HepG2 (cell line): ENCODE measurements at places on chromosomes 13 and 19. TPM values are rescaled to one million over a fixed set of nuclear protein-coding genes. Genes with fewer than 3 reads are reported as not detected.

The IZUMO2 gene
- polyA plus RNA-seq: not detected in 2 replicates

- H3K27me3 ChIP-seq: no peaks in the 10 kb centered on the region
- H3K4me3 ChIP-seq: peak overlapping the region; percentile 59; the same call in 1 of the 2 replicates
- peaks cover 55% of the 10 kb centered on the region for H3K4me1 ChIP-seq
- H3K36me3 ChIP-seq: no peaks in the 10 kb centered on the region
- H3K27ac ChIP-seq: peak overlapping the region; percentile 88
Observed at GRCh38 chr19:739998-740715, 10.8 kb upstream of the MISP start.

- H3K27ac ChIP-seq: no peak overlapping the region
- peaks cover 47% of the 10 kb centered on the region for H3K4me1 ChIP-seq
- no peak overlapping the region for H3K4me3 ChIP-seq
- peaks cover 14% of the 10 kb centered on the region; the same call in 2 of the 3 replicates for H3K27me3 ChIP-seq
- peak; percentile 60 for DNase-seq
Observed at GRCh38 chr19:6528544-6529121, 2.2 kb upstream of the TNFSF9 start.

DNA sequence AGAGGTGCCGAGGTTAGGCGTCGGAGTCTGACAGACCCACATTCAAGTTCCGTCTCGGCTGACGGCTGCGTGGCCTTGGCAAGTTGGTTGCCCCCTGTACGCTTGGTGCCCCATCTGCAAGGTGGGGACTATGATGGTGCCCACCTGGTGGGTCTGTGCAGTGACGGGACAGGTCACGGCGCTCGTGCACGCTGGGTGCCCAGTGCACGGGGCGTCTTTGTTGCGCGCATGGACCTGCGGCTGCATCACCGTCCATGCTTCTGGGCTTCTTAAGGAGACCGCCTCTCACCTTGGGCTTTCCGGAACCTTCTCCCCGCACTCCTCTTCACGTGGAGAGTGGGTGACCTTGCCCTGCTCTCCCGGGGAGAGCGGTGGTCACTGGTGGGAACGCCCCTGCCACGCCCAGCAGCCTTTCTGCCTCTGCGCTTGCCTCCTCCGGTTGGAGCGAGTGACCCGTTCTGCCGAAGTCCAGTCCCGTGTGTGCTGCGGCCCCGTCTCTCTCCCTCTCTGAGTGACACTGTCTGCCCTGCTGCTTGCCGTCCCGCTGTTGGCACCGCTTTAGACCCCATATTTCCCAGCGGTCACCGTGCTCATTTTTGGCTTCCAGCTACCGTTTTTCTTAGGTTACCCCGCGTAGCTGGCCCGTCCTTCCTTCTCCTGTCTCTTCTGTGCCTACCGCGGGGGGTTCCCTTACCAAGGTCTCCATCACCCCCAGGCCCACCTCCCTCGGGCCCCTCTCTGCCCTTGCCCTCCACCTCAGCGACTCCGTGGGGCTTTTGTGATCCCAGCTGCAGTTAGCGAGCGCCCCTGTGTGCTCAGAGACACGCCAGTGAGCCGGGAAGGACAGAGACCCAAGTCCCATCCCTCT, 6.4 kb downstream of the ATP11A start:
- no peak overlapping the region for H3K4me3 ChIP-seq
- peaks cover 13% of the 10 kb centered on the region for H3K36me3 ChIP-seq
- no peaks in the 10 kb centered on the region for H3K27me3 ChIP-seq

GRCh38 chr19:31424861-31425620, 75.8 kb upstream of the TSHZ3 start:
- H3K4me1 ChIP-seq: no peaks in the 10 kb centered on the region
- DNase-seq: no peak
- no peaks in the 10 kb centered on the region for H3K27me3 ChIP-seq
- no peak overlapping the region for H3K27ac ChIP-seq
- no peak overlapping the region for H3K4me3 ChIP-seq

GRCh38 chr13:62142048-62142447, 726.4 kb upstream of the PCDH20 start:
- no peaks in the 10 kb centered on the region for H3K4me1 ChIP-seq
- no peak overlapping the region for H3K27ac ChIP-seq
- H3K4me3 ChIP-seq: no peak overlapping the region
- no peaks in the 10 kb centered on the region for H3K27me3 ChIP-seq

The ZNF610 gene
- 0.32 and 0.47 TPM in 2 replicates for polyA plus RNA-seq

DNA sequence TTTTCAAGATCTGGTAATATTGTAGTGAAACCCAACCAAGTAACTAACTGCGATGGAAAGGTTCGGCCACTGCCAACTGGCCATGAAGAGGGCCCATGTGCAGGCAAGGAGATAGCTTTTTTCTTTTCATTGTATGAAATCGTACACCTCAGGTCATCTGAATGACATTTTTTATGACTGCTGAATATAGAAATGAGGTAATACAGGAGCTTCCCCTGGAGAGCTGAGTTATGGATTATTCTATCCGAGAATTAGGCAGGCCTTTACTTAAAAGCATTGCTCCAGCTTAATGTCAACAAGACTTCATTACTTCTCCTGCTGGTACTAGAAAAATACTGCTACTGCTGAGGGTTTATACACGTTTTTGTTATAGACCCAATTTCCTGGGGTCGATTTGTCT, 1215.6 kb downstream of the EFNB2 start:
- H3K27ac ChIP-seq: no peak overlapping the region
- DNase-seq: no peak
- H3K4me3 ChIP-seq: no peak overlapping the region
- no peaks in the 10 kb centered on the region for H3K36me3 ChIP-seq
- no peaks in the 10 kb centered on the region; the same call in 1 of the 2 replicates for H3K27me3 ChIP-seq

- peaks cover 29% of the 10 kb centered on the region for H3K4me1 ChIP-seq
- no peaks in the 10 kb centered on the region for H3K27me3 ChIP-seq
- no peak overlapping the region for H3K4me3 ChIP-seq
- H3K27ac ChIP-seq: no peak overlapping the region
- H3K36me3 ChIP-seq: no peaks in the 10 kb centered on the region; the same call in 1 of the 2 replicates
- DNase-seq: no peak
Observed at GRCh38 chr19:37986048-37986750, 79.2 kb downstream of the SIPA1L3 start.

- H3K4me1 ChIP-seq: peaks cover 59% of the 10 kb centered on the region
- no peak for DNase-seq
- H3K4me3 ChIP-seq: no peak overlapping the region
- H3K27ac ChIP-seq: peak overlapping the region; percentile 20
Observed at GRCh38 chr19:46913852-46914430, 53.1 kb downstream of the ARHGAP35 start.

DNA sequence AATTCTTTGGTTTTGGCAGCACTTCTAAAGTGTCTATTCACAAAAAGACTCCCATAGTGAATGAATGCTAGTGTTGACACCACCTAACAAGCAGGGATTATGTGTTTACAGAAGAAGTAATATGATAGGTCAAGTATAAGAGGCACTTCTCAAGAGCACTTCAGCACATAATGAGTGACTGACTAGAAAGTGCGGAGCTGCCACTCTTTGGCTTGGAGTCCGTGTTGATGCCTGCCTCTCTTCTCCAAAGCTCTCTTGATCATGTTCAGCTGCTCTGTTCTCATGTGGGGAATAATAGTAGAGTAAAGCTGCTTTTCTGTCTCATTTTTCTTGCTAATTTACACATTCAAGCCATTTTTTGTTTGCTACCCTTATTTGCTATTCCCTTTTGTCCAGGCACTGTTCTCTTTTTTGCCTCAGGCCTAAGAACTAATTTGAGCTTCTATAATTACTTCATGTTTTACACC, 22.7 kb upstream of the MAB21L1 start:
- DNase-seq: no peak
- no peak overlapping the region for H3K4me3 ChIP-seq
- H3K27me3 ChIP-seq: no peaks in the 10 kb centered on the region
- no peaks in the 10 kb centered on the region for H3K4me1 ChIP-seq
- no peaks in the 10 kb centered on the region for H3K36me3 ChIP-seq
- H3K27ac ChIP-seq: no peak overlapping the region

The RFPL4AL1 gene
- not detected in 2 replicates for polyA plus RNA-seq

DNA sequence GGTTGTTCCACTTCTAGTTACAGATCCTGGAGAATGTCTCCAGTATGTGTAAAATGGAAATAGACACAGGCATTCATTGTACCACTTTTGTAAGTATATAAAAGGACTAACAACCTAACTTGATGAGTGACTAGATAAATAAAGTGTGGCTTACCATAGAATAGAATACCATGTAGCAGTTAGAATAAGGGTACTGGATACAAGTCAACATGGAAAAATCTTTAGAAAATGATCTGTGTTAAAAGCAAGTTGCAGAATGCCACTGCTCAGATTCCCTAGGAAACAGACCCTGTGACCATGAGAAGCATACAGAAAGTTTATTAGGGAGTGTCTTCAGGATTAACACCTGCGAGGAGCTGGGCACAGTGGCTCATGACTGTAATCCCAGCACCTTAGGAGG, 25.9 kb upstream of the RNASEH2B start:
- no peak overlapping the region for H3K27ac ChIP-seq
- H3K27me3 ChIP-seq: no peaks in the 10 kb centered on the region
- H3K36me3 ChIP-seq: no peaks in the 10 kb centered on the region
- no peaks in the 10 kb centered on the region for H3K4me1 ChIP-seq

DNA sequence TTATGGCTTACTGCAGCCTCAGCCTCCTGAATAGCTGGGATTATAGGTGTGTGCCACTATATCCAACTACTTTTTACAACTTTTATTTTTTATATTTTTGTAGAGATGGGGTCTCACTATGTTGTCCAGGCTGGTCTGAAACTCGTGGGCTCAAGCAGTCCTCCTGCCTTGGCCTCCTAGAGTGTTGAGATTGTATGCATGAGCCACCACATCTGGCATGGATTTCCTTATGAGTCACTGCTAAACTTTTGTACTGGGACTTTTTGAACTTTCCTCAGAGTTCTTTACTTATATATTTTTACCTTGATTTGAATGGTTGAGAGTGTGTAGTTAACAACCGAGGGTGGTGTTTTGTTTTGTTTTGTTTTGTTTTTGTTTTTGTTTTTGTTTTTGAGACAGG, 33.4 kb downstream of the DNAJC3 start:
- peaks cover 1% of the 10 kb centered on the region; the same call in 1 of the 2 replicates for H3K36me3 ChIP-seq
- H3K4me3 ChIP-seq: no peak overlapping the region
- no peaks in the 10 kb centered on the region for H3K27me3 ChIP-seq
- DNase-seq: no peak

The MEDAG gene
- not detected in 2 replicates for polyA plus RNA-seq

The CHST8 gene
- polyA plus RNA-seq: not detected in 2 replicates

DNA sequence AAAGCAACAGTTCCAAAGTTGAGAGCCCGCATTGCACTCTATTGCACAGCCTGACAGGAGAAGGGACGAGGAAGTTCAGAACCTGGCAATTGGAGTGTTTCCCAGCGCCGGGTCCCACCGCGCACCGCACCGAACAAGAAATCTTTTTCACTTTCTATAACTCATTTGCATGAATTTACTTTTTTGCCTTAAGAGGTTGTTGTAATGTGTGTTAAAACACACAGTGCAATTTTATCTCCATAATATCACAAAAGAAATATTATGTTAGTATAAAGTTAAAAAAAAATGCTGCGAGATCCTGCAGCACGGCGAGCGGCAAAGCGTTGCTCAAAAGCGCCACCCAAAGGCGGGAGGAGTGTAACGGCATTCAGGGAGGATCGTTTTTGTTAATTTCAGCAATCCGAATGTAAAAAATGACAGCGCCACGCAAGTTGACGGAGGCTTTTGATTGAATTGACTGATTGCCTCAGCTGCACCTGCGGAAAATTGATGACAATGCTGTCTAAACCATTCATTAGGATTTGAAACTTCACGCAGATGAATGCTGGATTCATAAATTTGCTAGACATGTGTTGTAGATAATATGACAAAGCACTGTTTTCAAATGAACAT, 303.6 kb upstream of the ZNF507 start:
- no peak overlapping the region for H3K27ac ChIP-seq
- no peaks in the 10 kb centered on the region; the same call in 2 of the 3 replicates for H3K27me3 ChIP-seq
- no peak overlapping the region for H3K4me3 ChIP-seq
- no peaks in the 10 kb centered on the region for H3K4me1 ChIP-seq

GRCh38 chr13:29621841-29622240, 26.4 kb upstream of the SLC7A1 start:
- no peak for DNase-seq
- no peak overlapping the region for H3K27ac ChIP-seq
- H3K4me1 ChIP-seq: no peaks in the 10 kb centered on the region
- no peaks in the 10 kb centered on the region for H3K36me3 ChIP-seq

- peak overlapping the region; percentile 98 for H3K4me3 ChIP-seq
- peak overlapping the region; percentile 86 for H3K27ac ChIP-seq
- DNase-seq: no peak
- H3K27me3 ChIP-seq: no peaks in the 10 kb centered on the region; the same call in 2 of the 3 replicates
- H3K4me1 ChIP-seq: peaks cover 51% of the 10 kb centered on the region
- H3K36me3 ChIP-seq: 0 out of 3 replicates have a peak, but pooled peaks cover 3% of the 10 kb centered on the region
Observed at GRCh38 chr19:39407410-39407659, 688 bp downstream of the ZFP36 start.

The KRTDAP gene
- 0.67 and 1.5 TPM in 2 replicates for polyA plus RNA-seq

- H3K4me1 ChIP-seq: no peaks in the 10 kb centered on the region
- DNase-seq: no peak
- no peak overlapping the region for H3K27ac ChIP-seq
- no peaks in the 10 kb centered on the region for H3K27me3 ChIP-seq
- H3K36me3 ChIP-seq: no peaks in the 10 kb centered on the region
Observed at GRCh38 chr13:68176475-68176874, 946.3 kb upstream of the PCDH9 start.

DNA sequence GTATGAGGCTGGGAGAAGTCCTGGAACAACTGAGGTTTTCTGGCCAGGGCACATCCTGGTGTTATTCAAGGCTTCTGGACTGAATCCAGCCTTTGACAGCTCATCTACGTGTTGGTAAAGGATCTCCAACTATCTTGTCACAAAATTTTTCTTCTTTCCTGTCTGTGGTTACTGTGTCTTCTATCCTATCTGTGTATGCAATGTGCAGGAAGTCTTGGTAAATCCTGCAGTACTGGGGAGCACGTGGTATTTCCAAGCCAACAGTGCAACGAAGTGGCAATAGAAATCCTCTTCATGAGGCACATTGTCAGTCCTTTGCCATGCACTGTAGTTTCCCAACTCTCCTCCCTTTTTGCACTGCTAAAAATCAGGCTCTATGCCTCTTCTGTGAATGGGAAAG, 86.7 kb downstream of the ZNF100 start:
- H3K27ac ChIP-seq: no peak overlapping the region
- H3K36me3 ChIP-seq: no peaks in the 10 kb centered on the region
- H3K4me1 ChIP-seq: no peaks in the 10 kb centered on the region
- H3K4me3 ChIP-seq: no peak overlapping the region

DNA sequence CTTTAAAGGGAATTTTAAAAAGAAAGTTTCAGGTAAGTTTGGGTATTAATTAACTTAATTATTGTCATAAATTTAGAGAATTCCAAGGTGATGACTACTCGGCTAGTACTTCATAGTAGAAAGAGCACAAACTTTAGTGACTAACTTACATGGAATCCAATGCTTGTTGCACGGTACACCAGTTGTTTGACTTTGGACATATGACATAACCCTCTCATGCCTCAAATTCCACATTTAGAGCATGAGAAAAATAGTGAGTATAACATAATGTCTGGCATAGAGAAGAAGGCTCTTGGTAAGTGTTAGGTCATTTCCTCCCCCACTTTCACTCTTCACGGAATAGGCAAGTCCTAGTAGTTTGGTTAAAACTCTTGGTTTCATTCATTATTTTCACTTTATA, 1249.4 kb upstream of the SLC10A2 start:
- H3K36me3 ChIP-seq: no peaks in the 10 kb centered on the region
- H3K27ac ChIP-seq: no peak overlapping the region
- H3K4me1 ChIP-seq: no peaks in the 10 kb centered on the region
- H3K27me3 ChIP-seq: no peaks in the 10 kb centered on the region

- no peaks in the 10 kb centered on the region for H3K36me3 ChIP-seq
- H3K27ac ChIP-seq: no peak overlapping the region
- DNase-seq: peak; percentile 11
- no peak overlapping the region for H3K4me3 ChIP-seq
Observed at GRCh38 chr13:28754698-28755545, 36.2 kb upstream of the SLC46A3 start.

The IGFLR1 gene
- 7.4 and 8.9 TPM in 2 replicates for polyA plus RNA-seq

The PCDH8 gene
- not detected in 2 replicates for polyA plus RNA-seq
